ENCODE measurements at places on chromosomes 5 and 9.

- no peak for DNase-seq
These were observed 14.5 kb downstream of the C9orf50 start for GRCh38 chr9:129606161-129607026.

DNA sequence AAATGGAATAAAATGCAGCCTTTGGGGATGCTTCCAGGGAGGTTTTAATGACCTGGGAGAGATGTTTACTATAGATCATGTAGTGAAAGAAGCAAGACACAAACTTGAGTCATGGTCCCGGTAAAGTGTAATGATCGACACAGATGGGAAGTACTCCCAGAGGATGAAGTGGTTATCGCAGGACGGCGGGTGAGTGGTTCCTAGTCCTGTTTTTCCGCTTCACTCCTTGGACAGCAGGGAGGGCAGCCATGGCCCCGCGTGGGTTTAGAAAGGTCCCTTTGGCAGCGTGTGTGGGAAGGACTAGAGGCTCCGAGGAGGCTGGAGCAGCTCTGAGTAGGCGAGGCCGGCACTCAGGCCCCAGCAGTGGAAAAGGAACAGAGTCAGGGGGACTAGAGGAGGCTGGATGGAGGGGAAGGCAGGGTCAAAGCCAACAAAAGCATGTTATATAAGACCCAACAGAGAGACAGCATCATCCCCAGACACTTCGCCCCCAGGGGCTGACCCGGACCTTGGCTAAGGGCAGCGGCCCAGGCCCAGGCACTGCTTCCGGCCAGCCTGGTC, 49.2 kb upstream of the STXBP1 start:
- no peak for DNase-seq

GRCh38 chr5:78661044-78661443, 12.5 kb upstream of the LHFPL2 start:
- no peak for DNase-seq

- no peak for DNase-seq
These were observed 245.4 kb upstream of the ANKH start for GRCh38 chr5:15116996-15117395.

DNA sequence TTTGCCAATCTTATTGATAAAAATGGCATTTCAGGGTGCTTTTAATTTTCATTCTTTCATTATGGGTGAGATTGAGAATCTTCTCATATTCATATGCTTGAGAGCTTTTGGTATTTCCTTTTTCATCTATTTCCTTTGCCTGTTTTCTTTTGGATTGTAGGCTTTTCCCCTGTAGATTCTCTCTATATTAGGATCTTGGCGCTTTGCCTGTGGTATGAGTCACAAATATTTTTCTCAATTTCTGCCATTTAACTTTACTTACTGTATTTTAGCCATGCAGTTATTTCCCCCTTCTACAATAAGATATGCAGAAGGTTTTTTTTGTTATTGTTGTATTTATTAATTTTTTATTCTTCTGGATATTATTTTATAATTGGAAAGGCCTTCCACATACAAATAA, 21.5 kb upstream of the KLF9 start:
- DNase-seq, result no peak

GRCh38 chr9:131892162-131892707, 152.4 kb upstream of the RAPGEF1 start:
- DNase-seq, result no peak

DNA sequence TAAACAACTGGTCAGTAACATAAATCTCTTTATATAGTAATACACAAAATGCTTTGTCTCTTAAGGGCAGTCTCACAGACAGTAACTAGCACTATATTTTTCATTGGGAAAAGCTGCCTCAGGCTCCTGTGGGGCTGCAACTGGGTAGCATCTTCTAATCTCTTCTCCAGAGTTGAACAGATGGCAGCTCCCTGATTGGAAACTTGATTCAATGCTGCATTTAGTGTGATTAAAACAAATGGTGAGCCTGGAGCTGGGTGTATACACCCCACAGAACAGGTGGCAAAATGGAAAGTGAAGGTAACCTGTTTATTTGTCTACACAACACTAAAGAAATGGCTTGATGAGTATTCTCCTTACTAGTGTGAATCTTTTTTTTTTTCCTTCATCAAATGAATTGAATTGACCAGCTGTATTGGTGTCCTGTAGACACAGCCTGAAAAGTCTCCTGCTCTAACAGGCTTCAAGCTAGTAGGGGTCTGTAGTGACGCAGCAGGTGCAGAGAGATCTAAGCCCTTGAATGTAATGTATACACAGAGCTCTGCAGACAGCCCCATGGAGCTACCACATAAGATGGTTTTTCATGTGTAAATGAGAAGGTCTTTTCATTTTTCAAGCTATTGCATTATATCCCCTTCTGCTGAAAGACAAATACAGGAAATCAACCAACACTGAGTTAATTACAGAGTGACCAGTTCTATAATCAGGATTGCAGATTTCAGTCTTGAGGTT, 43.3 kb downstream of the IZUMO3 start:
- no peak for DNase-seq

DNA sequence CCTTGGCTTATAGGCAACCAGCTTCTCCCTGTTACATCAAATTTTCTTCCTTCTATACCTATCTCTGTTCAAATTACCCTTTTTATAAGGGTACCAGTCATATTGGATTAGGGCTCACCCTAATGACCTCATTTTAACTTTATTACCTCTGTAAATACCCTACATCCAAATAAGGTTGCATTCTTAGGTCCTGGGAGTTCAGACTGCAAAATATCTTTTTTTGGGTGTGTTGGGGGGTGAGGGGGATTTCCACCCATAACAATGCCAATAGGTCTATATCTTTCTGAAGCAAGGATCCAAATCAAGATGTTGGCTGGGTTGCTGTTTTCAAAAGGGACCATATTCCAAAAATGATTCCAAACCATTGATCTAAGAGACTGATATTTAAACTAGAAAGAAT, 141.7 kb downstream of the XRCC4 start:
- DNase-seq, result no peak

DNA sequence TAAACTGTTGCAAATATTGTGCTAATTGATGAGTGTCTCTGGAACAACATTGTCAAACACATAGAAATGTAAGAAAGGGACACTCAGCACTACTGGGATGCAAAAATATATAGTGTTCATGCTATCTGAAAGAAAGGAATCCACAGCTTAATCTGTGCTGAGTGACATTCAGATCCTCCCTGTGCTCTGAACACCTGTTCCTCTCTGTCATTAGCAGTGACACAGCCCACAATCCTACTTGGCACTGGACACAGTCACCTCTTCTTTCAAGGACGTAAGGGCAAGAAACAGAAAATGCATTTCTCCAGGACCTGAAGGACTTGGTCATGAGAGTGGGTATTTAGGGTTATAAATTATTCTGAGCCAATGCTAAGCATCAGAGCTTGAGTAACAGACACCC, 121.4 kb upstream of the SV2C start:
- no peak for DNase-seq

GRCh38 chr5:121969660-121970295, 8.0 kb downstream of the SRFBP1 start:
- no peak for DNase-seq

GRCh38 chr5:179679014-179679674, 1.7 kb downstream of the CBY3 start:
- DNase-seq, result no peak

GRCh38 chr5:107700481-107700880, 29.7 kb upstream of the EFNA5 start:
- no peak for DNase-seq

DNA sequence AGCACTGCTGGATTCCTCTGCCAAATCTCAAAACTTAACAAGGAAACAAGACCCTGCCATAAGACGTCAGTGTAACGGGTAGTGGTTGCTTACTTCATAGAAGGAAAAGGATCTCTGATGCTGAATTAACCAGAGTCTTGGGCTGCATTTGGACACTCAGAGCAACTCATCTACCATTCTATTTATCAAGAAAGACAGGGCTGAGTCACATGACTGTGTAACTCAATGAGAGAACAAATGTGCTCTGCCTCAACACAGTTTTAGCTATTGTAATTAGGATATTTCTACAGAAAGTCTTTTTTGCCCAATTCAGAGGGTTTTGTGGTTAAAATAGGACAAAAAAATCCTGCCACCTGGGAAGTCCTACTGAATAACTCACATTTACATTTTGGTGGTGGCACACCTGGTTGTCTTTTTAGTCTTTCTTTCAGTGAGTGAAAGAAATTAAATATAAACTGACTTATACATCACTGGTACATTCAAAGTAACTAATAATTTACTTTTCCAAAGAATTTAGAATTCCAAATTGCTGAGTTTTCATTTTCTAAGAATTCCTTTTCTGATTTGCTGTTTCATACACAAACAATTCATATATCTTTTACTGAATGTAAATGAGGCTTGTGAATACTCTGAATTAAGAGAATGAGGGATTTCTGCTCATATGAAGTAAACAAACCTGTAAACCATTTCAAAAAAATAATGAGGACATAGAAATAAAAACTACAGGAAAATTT, 104.4 kb downstream of the MPDZ start:
- no peak for DNase-seq

- DNase-seq, result no peak
These were observed 92.3 kb upstream of the TRIO start for GRCh38 chr5:14050821-14051220.

GRCh38 chr5:131756942-131757341, 39.9 kb downstream of the FNIP1 start:
- DNase-seq, result no peak

GRCh38 chr9:15967068-15967467, 414.2 kb downstream of the CCDC171 start:
- DNase-seq, result no peak

- DNase-seq, result no peak
These were observed 24.4 kb upstream of the VDAC1 start for GRCh38 chr5:134029156-134029555.

DNA sequence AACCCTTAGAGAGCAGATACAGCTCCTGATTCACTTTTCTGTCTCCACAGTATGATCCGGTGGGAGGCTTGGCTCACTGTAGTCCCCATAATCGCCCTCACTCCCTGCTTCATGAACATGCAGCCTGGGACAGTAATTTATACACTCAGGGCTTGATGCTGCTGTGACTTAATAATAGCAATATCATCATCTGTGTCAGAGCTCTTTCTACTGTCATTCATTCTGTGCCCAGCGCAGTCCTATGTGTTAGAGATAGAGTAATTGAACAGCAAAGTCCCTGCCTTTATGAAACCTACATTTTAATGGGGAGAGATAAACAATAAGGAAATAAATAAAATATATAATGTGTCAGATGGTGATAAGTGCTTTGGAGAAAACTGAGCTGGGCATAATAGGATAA, 2.8 kb upstream of the HEMGN start:
- DNase-seq, result no peak

GRCh38 chr5:147369742-147370374, 135.0 kb downstream of the STK32A start:
- DNase-seq, result no peak

DNA sequence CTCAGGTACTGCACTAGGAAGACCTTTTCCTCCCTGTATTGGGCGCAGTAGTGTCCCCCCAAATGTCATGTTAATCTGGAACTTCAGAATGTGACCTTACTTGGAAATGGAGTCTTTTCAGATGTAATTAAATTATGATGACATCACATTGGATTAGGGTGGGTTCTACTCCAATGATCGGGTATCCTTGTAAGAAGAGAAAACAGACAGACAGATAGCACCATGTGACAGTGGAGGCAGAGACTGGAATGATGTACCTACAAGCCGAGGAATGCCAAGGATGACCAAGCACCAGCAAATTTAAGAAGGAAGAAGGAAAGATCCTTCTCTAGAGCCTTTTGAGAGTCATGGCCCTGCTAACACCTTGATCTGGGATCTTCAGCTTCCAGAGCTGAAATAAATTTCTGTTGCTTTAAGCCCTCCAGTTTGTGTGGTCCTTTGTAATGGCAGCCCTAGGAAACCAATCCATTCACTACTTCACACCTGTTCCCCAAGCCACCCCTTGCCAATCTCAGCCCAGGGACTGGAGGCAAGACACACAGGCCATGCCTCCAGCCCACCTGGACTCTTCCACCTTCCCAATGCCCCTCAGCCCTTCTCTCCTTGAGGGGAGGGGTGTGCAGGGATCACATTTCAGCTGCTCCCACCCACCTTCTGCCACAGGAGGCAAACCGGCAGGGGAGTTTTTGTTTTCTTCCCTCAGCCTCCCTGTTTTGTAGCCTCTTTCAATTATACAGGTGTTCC, 1.6 kb downstream of the CCNJL start:
- no peak for DNase-seq

DNA sequence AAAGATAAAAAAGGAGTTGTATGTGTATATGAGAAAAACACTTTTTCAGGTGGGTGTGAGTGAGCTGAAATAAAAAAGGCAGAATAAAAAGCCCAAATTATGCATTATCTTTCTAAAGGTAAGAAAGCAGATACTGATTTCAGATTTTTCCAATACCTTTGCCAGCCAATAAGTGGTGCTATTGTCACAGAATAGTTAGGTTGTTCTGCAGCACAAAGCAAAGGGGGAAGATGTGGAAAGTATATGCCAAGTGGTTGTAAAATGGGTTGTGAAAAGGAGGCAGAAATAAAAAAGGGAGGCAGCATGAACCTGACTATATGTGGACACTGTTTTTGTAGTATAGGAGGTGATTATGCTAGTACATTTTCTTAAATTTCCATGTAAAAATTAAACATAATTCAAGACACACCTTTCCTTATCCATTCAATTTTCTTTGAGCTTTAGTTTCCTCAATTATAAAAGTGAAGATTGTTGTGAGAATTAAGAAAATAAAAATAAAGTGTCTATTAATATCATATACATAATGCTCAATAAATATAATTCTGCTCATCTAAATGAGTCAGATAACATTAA, 106.7 kb downstream of the SMIM15 start:
- DNase-seq, result no peak

- no peak for DNase-seq
These were observed 17.5 kb downstream of the PRKACG start for GRCh38 chr9:68996462-68996861.

DNA sequence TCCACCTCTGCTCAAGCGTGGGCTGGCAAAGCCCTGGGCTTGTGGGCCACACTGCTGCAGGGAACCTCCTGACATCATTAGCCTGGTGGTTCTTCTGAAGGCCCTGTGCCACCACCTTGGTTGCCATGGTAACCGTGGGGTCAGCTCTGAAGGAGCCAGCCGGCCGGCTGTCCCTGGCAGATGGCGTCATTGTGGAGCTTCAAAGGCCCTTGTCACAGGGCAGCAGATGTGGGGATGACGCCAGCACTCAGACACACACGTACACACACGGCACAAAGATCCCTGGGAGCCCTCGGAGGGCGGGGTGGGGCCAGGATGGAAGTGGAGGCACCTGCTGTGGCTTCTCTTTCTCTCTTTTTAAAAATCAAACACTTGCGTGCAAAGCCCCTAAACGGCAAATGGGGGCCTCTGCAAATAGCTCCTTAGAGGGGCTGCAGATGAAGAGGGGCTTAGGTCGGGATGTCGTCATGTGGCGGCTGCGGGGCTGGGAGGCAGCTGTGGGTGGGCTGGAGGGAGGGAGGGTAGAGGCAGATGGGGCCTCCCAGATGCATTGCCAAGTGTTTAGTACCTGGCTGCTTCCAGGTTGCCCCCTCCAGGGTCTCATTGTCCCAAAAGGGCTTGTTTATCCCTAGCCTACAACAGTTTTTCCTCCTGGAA, 19.5 kb upstream of the RPL26L1 start:
- no peak for DNase-seq

All from stimulated activated CD4-positive, alpha-beta T cell treated with anti-CD3 and anti-CD28 coated beads, TNF-alpha, amount 100 ng/mL, for 1 hour (primary cell).